Activated CD4-positive, alpha-beta T cell treated with anti-CD3 and anti-CD28 coated beads, Interleukin-2, amount 50 U/mL, for 24 hours (primary cell): ENCODE measurements at places on chromosomes 4 and X.

DNA sequence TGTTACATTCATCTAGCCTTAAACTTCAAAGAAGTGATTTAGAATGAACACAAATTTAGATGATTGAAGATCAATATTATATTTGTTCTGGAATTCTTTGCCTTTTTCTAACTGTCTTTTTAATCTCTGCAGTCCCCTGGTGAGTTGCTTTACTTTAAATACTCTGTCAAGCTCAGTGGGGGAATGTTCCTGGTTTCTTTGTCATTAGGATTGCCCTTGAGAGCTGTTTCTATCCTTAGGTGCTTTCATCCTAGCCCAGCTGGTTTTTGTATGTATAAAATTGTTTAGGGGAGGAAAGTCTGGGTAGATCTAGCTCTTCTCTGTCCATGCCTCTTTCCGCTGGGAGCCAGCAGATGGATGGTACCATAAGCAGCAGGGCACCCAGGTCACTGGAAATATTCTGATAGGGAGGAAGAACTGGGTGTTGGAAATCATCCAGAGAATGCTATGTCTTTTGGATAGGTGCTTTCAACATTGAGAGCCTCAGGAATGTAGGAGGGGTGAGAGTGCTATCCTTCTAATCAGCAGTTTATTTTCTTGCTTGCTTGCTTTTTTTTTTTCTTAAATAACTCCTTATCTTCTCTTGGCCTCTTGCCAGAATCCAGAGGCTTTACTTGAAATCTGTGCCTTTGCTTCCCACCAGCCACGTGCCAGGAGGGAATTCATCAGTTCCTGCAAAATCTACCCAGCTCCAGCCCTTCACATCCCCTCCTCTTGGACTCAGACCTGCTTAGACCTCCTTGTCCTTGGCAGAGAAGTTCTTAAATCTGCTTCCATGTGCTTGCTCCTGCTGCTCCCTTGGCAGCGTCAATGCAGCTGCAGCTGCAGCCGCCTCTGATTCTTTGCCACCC, 215.3 kb upstream of the ANXA3 start:
- DNase-seq = no peak

DNA sequence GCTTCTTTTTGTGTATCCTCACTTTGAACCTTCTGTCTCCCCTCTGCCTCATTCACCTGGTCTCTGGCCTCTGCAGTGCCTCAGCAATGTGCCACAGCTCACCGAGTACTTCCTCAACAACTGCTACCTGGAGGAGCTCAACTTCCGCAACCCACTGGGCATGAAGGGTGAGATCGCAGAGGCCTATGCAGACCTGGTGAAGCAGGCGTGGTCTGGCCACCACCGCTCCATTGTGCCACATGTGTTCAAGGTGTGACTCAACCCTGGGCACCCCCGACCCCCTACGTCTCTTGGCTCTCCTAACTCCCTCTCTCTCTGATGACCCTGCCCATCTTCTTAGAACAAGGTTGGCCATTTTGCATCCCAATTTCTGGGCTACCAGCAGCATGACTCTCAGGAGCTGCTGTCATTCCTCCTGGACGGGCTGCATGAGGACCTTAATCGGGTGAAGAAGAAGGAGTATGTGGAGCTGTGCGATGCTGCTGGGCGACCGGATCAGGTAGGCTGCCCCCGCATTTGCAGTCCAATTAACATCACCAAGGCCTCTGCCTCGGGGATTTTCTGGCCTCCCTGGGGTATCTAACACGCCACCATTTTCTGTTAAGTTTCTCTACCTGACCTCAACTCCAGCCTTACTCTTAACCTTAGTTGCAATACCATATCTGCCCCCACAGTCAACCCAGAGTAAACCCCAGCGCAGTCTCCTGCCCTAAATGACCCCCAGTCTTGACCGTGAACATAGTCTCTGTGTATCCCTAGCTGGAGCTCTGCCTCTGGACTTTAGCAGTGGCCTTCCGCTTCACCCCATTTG, 8.6 kb downstream of the USP11 start:
- no peak for DNase-seq

DNA sequence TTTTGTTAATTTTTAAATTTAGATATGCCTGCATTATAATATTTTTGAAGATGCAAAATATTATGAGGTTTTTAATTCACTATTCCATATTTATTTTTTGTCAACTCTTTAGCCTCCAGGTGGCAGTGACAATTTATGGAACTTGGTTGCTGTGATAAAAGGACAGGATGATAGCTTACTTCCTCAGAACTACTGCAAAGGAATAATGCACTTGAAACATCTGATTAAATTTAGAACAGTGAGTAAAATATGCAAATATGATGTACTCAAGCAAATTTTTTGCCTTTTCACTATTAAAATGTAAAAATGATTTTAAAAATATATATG, 45.1 kb downstream of the SPATA4 start:
- DNase-seq = peak; percentile 2

- DNase-seq = no peak
Measured at GRCh38 chrX:135087867-135088266, 32.5 kb downstream of the ETDB start.

GRCh38 chr4:48958582-48958981, 27.5 kb upstream of the CWH43 start:
- no peak for DNase-seq

- DNase-seq = no peak
Measured at GRCh38 chrX:51476930-51477329, 19.5 kb downstream of the NUDT11 start.

DNA sequence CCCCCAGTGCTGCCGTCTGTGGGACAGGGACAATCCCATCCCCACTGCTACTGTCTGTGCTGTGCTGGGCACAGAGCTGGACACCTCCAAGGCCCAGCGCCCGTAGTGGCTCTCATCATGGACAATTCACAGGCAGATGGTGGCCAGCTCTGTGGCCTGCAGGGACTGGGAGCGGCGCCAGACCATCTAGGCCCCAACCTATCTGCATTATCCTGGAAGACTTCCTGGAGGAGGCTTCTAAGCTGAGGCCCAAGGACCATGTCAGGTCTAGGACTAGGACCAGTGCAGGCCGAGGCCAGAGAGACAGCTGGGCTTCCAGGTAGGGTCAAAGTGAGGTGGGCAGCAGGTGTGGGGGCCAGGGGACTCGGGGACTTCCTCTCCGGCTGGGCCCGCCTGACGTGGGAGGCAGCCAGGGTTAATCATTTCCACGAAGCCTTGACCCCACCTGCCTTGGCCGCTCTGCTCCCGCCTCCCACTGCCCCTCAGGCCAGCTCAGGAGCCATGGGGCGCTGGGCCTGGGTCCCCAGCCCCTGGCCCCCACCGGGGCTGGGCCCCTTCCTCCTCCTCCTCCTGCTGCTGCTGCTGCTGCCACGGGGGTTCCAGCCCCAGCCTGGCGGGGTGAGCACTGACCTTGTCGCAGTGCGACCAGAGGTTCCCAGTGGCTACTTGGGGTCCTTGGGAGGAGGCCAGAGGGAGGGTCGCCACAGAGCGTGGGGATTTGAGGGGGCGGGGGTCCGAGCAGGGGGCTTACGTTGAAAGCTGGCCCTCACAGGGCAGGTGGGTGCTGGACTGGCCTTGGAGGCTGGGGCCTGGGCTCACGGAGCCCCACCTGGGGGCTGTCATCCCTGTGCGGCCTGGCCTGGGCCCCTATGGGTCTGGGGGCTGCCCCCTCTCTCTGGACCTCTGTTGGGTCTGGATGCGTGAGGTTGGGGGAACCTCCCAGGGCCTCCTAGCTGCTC, at the start of gene HGFAC:
HGFAC (plus strand) TSS at position 468 of the 959 bp plus-strand sequence; CDS start at position 502, 34 bp downstream.
- DNase-seq = no peak

DNA sequence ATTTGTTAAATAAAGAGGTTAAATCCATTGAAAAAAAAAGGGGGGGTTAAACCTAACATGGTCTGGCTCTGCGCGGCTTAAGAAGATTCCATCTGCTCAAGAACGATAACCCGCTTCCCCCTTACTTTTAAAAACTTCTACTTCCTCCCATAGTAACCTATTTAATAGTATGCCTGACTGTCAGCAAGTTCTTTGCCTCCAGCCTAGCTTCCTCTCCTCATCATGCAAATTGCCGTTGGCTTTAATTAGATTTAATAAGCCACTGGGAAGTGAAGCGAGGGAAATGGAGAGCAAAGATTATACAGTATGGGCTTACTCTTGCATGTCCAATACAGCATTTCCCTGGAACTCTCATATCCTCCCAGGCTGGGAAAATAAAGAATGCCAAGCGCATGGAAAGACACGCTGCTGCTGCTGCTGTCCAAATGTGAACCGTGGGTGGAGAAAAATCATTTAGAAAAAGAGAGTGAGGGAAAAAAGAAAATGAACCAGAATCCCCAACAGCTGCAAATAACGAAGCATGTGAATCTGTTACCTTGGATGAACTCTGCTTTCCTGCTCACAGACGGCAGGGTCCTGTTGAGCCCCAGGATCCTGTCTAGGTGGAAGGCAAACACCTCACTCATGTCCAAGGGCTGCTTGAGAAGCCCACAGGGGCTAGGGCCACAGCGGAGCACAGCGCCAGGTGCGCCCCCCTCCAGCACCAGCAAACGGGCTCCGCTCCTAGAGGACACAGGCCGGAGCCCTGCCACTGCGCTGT, 2.7 kb downstream of the GASK1B start:
- no peak for DNase-seq

DNA sequence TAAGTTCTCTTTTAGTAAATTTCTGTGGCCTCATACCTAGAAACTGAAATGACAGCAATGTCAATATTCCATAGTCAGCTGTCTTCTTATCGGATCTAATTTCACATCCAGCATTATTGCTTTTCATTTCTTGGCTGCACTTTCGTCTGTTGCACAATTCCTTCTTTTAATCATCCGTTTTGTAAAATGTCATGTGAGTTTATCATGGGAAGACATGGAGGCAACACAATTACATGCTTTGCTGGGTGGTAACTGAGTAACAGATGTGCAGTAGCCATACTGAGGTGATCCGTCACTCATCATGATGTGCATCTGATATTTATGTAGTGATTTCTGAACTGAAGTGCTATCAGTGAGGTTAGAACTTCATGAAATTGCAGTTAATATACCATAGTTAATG, 68.3 kb upstream of the SLC7A11 start:
- no peak for DNase-seq

- no peak for DNase-seq
Measured at GRCh38 chr4:47483745-47484144, 1.3 kb upstream of the ATP10D start.

DNA sequence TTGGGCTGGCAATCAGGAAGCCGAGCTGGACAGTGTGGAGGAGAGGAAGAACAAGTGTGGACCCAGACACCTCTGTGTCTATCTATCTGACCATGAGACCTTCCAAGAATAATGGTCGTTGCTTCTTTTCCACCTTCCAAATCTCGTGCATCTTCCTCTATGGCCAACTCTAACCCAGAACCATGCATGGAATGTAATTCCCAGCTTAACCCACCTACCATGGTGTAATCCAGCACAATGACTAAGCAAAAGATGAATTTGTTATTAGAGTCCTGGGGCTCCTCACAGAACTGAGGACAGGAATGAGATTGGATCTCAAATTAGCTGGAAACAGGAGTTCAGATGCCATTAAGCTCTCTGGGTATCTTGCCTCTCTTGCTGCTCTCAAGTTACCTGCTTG, 17.4 kb upstream of the TMEM184C start:
- no peak for DNase-seq

GRCh38 chr4:158314756-158315487, 104.6 kb downstream of the TMEM144 start:
- no peak for DNase-seq

GRCh38 chr4:24368801-24369200, 215.6 kb downstream of the DHX15 start:
- DNase-seq = no peak

DNA sequence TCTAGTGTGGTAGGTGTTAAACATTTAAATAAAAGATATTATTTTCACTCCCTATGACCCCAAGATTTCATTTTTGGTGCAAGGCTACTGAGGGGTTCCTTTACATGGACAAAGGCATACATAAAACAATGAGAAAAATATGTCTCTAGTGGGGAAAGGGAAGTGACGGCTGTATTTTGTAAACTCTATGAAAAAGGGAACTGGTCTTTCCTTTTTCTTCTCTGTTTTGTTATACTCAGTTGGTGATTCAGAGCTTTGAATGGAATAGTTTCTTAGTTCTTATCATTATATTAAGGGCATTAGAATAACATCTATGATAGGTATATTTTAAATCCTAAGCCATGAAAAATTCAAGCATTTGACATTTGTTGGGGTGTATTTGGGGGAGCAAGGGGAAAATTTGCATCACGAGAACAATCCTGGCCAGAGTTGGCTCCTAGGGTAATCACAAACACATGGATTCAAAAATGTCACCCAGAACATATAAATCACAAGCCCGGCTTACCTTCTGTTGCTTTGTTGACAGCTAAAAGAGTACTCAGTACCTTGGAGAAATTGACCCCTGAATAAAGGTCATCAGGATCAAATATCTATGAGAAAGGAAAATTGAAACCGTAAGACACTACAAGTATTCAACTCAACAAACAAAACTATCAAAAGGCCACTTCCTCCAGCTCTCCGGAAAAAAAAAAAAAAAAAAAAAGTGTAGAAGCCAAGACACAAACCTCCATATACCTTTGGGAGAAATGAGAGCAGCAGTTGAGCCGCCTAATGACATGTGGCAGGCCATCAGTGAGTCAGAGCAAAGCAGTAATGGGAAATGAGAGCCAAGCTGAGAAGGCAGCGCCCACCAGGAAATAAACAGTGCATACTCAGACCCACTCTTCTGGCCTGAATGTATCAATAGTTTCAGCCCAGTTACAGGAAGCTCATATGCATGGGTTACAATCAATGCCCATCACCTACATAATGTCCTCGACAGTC, 33.4 kb downstream of the ARHGEF6 start:
- no peak for DNase-seq

DNA sequence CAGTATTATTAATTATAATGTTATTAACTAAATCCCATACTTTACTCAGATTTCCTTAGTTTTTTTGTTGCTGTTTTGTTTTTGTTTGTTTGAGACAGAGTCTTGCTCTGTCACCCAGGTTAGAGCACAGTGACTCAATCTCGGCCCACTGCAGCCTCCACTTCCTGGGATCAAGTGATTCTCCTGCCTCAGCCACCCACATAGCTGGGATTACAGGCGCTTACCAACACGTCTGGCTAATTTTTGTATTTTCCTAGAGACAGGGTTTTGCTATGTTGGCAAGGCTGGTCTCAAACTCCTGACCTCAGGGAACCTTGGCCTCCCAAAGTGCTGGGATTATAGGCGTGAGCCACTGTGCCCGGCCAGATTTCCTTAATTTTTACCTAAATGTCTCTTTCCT, 72.2 kb downstream of the ANAPC4 start:
- no peak for DNase-seq

GRCh38 chrX:135985973-135986310, 707 bp downstream of the SLC9A6 start:
- DNase-seq = no peak

- no peak for DNase-seq
Measured at GRCh38 chr4:15365641-15366040, 62.2 kb upstream of the C1QTNF7 start.
